ENCODE measurements at places on chromosomes 3 and 15.

GRCh38 chr3:187401856-187402255 lies 33.7 kb downstream of the RTP4 start:
- H3K27ac ChIP-seq, result no peak overlapping the region
- no peaks in the 10 kb centered on the region for H3K36me3 ChIP-seq
- DNase-seq, result no peak
- no peaks in the 10 kb centered on the region for H3K4me1 ChIP-seq
- no peak overlapping the region for H3K4me3 ChIP-seq

DNA sequence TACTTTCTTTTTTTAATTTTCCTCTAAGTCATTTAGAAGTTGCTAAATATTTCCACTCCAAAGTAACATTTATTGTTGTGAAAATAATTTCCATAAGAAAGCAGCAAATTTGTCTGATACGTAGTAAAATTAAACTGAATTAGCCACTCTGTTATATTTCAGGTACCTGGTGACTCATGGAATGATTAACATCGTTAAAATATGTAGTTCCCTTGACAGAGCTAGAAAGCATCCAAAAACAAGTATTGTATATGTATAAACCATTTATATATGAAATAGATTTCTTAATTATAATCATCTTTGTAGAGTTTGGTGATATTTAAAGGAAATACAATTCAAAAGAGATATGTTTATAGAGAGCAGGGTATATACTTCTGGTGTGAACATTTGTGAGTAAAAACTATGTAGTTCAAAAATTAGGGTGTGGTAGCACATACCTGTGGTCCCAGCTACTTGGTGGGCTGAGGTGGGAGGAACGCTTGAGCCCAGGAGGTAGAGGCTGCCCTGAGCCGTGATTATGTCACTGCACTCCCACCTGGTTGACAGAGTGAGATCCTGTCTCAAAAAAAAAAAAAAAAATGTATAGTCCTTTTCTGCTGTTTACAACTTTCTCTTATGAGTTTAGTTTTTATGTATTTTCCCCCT lies 36.6 kb downstream of the ATP11B start:
- H3K27ac ChIP-seq, result no peak overlapping the region
- no peaks in the 10 kb centered on the region for H3K36me3 ChIP-seq
- no peaks in the 10 kb centered on the region for H3K4me1 ChIP-seq

DNA sequence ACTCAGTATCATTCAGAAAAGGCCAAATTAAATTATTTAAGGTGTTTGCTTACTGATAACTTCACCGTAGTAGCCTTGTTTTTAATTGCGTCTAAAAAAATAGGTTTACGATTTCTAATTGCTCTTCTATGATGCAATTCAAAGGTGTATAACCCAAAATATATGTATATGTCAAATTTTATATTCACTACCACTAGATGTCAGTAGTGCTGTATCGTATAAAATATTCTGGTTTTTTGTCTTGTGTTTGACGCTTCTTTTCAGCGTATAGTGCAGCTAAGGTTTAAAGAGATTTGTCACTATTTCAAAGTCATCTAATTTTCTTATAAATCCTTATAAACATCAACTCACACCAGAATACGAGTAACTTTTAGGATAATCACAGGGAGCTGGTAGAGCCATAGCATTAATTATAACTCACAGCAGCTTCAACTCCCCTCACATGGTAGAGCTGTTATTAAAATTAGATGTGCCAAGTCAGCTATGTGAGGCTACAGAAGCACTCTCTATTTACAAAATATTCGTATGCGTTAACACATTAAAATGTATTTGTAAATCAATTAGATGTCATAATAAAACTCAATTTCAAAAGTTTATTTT lies 3.5 kb downstream of the PFN2 start:
- no peak overlapping the region for H3K27ac ChIP-seq
- no peak overlapping the region for H3K4me3 ChIP-seq
- H3K27me3 ChIP-seq, result no peaks in the 10 kb centered on the region
- peaks cover 15% of the 10 kb centered on the region for H3K4me1 ChIP-seq

DNA sequence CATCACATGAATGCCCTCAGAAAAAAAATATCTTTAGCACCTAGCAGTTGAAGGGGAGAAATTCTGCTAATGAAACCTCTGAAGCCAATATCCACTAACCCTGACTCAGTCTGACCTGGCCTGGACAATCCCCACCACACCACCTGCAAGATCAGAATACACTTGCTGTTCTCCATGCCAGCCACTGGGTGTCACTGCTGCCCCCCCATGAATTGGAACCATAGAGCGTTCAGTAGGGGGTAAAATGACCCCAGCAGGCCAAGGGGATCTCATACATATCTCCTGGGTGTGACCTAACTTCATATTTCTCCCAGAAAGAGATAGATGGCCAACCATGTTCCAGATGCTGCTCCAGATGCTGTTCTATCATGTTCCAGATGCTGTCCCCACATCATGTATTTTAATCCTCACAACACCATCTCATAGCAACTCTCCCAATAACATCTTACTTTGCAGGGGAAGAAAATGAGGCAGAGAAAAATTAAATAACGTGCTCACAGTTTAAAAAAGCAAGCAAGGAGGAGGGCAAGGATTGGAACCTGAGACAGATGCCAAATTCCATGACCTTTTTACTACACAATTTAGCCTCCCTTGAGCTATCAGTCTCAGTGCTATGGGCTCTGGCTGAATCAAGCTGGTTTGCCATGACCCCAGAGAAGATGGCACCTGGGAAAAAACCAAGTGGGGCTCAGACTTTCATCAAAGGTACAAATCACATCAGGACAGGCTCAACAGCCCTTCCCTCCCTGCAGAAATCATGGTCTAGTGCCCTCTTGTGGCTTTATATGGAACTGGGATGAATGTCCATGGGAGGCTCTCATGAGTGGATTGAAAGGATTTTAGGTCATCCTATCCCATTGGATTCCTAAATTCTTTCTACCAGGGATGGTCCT lies 12.4 kb downstream of the NTRK3 start:
- H3K36me3 ChIP-seq, result no peaks in the 10 kb centered on the region
- peak; percentile 48 for DNase-seq
- H3K4me1 ChIP-seq, result no peaks in the 10 kb centered on the region
- H3K27ac ChIP-seq, result no peak overlapping the region

GRCh38 chr15:77144026-77144425 lies 73.1 kb upstream of the TSPAN3 start:
- H3K36me3 ChIP-seq, result peaks cover 6% of the 10 kb centered on the region
- H3K4me1 ChIP-seq, result no peaks in the 10 kb centered on the region
- H3K27me3 ChIP-seq, result no peaks in the 10 kb centered on the region
- H3K27ac ChIP-seq, result no peak overlapping the region
- no peak overlapping the region for H3K4me3 ChIP-seq
- no peak for DNase-seq

DNA sequence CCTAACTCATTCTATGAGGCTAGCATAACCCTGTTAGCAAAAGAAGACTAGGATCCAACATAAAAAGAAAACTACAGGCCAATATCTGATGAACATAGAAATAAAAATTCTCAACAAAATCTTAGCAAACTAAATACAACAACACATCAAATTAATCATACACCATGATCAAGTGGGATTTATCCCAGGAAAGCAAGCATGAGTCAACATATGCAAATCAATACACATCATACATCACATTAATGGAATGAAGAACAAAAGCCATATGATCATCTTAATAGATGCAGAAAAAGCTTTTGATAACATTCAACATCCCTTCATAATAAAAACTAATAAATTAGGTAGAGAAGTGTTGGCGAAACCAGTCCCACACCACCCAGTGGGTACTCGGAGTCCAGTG lies 136.1 kb upstream of the MME start:
- no peak overlapping the region for H3K4me3 ChIP-seq
- H3K36me3 ChIP-seq, result no peaks in the 10 kb centered on the region
- no peaks in the 10 kb centered on the region for H3K4me1 ChIP-seq
- no peaks in the 10 kb centered on the region for H3K27me3 ChIP-seq
- DNase-seq, result no peak
- H3K27ac ChIP-seq, result no peak overlapping the region

- H3K4me3 ChIP-seq, result no peak overlapping the region
- no peak overlapping the region for H3K27ac ChIP-seq
- no peaks in the 10 kb centered on the region for H3K27me3 ChIP-seq
- no peaks in the 10 kb centered on the region for H3K36me3 ChIP-seq
- H3K4me1 ChIP-seq, result peaks cover 3% of the 10 kb centered on the region
These were observed 62.9 kb downstream of the TMEM39A start for GRCh38 chr3:119400466-119400865.

GRCh38 chr3:23645533-23646183 lies 160.1 kb upstream of the UBE2E1 start:
- H3K36me3 ChIP-seq, result no peaks in the 10 kb centered on the region
- H3K27me3 ChIP-seq, result no peaks in the 10 kb centered on the region
- H3K4me3 ChIP-seq, result no peak overlapping the region
- no peak overlapping the region for H3K27ac ChIP-seq
- H3K4me1 ChIP-seq, result peaks cover 15% of the 10 kb centered on the region

DNA sequence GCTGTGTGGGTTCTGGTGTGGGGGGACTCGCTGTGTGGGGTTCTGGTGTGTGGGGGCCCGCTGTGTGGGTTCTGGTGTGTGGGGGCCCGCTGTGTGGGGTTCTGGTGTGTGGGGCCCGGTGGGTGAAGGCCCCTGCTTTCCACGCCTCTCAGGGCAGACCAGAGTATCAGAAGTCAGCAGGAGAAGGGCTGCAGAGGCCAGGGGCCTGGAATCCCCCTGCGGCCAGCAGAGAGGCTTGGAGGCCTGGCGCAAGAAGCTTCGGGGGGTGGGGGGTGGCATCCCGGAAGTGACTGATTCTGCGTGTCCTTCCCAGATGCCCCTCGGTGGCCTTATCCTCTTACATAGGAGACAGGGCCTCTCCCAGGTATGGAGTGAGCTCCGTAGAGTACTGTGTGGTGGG lies 37.4 kb downstream of the TNK2 start:
- no peaks in the 10 kb centered on the region for H3K4me1 ChIP-seq
- no peak overlapping the region for H3K27ac ChIP-seq
- H3K36me3 ChIP-seq, result peaks cover 10% of the 10 kb centered on the region

DNA sequence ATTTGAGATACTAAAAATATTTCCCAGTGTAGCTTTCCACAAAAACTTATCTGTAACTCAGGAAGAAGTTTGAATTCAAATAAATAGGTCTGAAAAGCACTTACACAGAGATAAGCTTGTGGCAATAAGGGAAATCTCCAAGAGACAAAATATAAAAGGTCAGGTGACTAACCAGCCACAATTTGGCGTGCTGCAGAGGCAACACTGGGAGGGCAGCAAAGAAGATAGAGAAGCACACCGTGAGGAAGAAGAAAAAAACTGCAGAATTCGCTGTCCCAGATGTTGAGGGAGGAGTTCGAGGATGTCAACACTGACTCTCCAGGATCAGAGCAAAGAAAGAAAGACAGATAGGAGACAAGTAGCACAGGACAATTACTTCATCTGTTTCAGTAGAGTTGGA lies 204.4 kb downstream of the FMN1 start:
- H3K4me1 ChIP-seq, result peaks cover 4% of the 10 kb centered on the region
- no peaks in the 10 kb centered on the region for H3K36me3 ChIP-seq
- no peak for DNase-seq
- H3K27ac ChIP-seq, result no peak overlapping the region

GRCh38 chr3:46662771-46663551 lies 30.5 kb downstream of the ALS2CL start:
- no peak overlapping the region for H3K4me3 ChIP-seq
- no peak for DNase-seq
- H3K27ac ChIP-seq, result no peak overlapping the region
- peaks cover 6% of the 10 kb centered on the region for H3K27me3 ChIP-seq

DNA sequence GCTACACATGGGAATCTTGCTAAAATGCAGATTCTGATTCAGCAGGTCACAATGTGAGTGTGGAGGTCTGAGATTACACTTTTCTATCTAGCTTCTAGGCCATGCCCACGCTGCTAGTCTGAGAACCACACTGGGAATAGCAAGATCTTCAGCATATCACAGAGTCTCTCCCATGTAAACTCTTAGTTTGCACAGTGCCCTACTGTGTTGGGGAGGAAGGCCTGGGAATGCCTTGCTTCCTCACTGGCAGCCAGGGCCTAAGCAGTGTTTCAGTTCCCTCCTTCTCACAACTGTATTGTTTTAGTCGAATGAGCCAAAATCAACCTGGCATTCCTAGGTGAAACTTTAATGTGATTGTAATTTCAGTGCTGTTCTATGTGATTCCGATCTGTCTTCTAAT lies 180.0 kb upstream of the EIF1B start:
- H3K4me3 ChIP-seq, result no peak overlapping the region
- H3K27me3 ChIP-seq, result no peaks in the 10 kb centered on the region

DNA sequence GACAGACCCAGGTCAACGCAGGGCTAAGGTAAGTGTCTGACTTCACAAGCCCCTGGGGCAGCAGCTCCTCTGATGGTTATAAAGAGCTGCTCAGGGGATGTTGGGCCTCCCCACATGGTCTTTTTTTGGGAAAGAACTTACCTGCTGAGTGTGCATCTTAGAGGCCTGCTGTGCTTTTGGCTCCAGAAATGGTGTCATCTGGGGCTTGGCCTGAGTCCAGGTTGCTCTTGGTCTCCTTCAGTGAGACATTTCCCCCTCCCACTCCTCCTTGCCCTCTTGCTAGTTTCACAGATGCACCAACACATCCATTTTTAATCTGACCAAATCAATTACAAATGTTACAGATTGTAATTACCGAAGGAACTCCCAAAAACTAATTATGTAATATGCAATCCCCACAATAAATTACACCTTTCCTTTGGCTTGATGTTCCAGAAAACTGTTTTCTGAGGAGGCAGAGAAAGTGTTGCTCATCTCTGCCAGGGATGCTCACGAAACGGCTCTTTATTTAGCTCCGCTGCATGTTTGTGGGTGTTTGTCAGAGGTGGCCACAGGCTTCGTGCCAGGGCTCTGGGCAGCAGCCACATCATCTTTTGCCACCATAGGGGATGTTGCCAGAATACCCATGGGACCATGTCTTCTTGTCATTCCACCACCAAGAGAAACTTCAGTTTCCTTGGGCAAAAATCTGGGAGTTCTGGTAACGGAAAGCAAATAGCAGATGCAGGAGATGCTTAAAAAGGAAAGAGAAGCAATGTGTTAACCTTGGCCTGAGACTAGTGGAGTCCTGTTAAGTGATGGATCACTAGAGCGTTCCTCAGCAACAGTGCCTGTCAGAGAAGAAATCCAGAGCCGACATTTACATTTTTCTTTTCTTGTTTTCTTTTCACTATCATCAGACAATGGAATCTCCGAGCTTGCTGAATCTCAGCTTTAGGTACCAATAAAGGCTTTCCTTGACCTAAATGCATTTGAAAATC lies 799.9 kb downstream of the AGBL1 start:
- H3K36me3 ChIP-seq, result no peaks in the 10 kb centered on the region
- no peak overlapping the region for H3K27ac ChIP-seq
- no peak for DNase-seq
- H3K4me1 ChIP-seq, result no peaks in the 10 kb centered on the region
- H3K27me3 ChIP-seq, result no peaks in the 10 kb centered on the region
- H3K4me3 ChIP-seq, result no peak overlapping the region

DNA sequence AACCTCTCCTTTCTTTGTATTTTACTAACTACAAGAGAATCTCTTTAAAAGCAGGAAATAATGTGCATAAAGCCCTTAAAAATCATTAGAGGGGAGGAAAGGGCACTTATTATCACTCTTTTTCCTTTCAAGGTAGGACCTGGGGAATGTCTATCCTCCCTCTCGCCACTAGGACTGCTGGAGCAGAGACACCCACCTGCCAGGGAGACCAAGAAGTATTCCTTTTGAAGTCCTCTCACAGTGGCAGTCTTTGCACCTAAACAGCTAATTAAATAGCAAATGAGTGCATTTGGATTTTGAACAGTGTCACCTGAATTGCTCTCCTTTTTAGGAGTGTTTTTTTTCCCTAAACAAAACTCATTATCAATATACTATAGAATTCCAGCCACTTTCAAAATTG lies 874.1 kb downstream of the ZPLD1 start:
- no peaks in the 10 kb centered on the region for H3K36me3 ChIP-seq
- H3K4me3 ChIP-seq, result no peak overlapping the region
- no peak for DNase-seq
- no peaks in the 10 kb centered on the region for H3K27me3 ChIP-seq
